ENCODE measurements at places on chromosomes 13 and 19.
A peak's percentile ranks its signal among the peaks of the same experiment; 100 is the strongest.

- peak; percentile 51 for DNase-seq
Observed at GRCh38 chr19:33456845-33457220, 64.8 kb downstream of the PEPD start.

DNA sequence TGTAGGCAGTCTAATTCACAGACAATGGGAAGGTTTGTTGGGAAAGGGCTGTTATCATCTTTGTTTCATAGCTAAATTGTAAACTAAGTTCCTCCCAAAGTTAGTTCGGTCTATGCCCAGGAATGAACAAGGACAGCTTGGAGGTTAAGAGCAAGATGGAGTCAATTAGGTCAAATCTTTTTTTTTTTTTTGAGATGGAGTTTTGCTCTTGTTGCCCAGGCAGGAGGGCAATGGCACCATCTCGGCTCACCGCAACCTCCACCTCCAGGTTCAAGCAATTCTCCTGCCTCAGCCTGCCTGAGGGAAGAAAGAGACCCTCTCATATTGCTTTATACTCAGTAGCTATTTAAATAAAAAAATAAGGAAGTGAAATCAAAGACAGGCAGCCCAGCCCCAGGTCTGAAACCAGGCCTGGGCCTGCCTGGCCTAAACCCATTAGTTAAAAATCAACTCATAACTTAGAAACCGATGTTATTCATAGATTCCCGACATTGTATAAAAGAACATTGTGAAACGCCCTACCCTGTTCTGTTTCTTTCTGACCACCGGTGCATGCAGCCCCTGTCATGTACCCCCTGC lies 297.4 kb upstream of the SGCG start:
- no peak for DNase-seq

GRCh38 chr19:16293118-16294091 lies 31.2 kb upstream of the KLF2 start:
- no peak for DNase-seq

DNA sequence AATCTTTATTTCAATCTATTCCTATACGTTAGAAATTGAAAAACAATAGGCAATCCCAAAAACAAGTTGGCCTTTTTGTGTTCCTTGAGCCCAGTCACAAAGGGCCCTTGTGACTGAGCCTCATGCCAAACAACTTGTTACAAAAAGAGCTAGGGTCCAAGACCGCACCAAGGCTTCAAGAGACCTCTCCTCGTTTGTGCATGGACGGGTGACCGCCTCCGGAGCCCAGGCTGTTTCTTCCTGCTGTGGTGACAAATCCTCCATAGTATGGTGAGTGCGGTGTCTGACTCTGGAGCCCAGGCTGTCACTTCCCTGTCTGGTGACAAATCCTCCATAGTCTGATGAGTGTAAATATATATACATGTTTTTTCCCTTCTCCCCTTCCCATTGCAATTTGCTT lies 63.7 kb downstream of the ZNF93 start:
- DNase-seq: no peak

- no peak for DNase-seq
Observed at GRCh38 chr13:21228738-21229137, 52.3 kb downstream of the MRPL57 start.

DNA sequence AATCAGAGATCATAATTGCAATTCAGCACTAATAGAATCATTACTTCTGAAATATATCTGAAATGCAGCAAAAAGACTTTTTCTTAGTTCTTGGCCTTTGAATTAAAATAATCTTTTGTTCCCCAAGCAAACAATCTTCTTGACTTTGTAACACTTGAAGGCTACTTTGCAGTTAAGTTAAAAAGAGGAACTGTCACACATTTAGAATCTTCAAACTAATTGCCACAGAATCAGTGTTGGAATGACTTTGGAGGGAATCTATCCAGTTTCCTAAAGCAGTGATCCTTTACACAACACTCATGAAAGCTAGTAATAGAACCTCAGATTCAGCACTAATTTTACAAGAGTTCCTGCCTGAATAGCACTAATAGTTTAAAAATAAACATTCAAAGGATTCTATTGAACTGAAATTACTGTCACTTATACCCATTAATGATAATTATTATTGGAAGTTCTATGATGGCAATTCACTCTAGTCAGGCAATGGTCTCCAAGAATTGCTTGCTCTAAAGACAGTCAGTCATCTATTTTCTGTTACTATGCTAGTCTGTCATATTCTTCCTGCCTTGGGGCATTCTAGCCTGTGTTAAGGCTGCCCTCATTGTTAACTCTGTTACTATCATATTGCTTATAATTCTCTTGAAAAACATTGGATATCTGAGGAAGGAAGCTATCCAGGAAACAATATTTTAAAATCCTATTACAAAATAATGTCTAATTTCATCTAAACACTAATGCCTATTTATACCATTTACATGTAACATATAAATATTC lies 362.4 kb downstream of the DIAPH3 start:
- DNase-seq: no peak

DNA sequence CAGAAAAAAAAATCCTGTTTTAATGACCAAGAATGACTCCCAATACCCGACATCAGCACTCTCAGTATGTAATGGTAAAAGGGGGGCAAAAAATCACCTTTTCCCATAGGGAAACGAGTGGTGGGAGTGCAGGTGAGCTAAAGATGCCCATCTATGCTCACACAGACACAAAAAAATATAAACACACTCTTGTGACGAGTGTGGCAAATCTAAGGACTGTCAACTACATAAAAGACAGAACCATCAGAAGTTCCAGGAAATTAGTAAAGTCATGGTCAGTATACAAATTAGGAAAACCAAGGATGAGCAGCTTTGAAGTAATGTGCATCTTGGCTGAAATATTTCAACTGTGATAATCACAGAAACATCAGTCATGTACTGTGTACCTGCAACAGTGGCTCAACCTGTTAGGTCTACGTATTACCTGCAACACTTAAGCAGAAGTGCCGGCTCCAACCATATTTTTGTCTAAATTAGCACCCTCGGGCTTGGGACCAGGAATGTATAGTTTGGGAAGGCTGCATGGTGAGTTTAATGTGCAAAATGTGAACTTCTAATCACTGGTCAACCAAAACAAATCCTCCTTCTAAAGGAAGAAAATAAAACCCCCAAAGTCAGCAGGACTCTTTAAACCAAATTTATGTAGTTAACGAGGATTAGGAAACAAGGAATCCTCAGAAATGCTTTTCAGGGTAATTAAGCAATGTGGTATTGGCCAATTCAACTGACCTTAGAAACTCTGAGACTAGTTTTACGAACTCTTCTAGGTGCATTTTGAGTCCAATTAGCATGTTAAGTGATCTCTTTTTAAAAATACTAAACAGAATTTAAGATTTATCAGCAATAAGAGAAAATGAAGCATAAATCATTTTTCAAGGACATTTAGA lies 24.3 kb downstream of the ANKRD10 start:
- DNase-seq: no peak

DNA sequence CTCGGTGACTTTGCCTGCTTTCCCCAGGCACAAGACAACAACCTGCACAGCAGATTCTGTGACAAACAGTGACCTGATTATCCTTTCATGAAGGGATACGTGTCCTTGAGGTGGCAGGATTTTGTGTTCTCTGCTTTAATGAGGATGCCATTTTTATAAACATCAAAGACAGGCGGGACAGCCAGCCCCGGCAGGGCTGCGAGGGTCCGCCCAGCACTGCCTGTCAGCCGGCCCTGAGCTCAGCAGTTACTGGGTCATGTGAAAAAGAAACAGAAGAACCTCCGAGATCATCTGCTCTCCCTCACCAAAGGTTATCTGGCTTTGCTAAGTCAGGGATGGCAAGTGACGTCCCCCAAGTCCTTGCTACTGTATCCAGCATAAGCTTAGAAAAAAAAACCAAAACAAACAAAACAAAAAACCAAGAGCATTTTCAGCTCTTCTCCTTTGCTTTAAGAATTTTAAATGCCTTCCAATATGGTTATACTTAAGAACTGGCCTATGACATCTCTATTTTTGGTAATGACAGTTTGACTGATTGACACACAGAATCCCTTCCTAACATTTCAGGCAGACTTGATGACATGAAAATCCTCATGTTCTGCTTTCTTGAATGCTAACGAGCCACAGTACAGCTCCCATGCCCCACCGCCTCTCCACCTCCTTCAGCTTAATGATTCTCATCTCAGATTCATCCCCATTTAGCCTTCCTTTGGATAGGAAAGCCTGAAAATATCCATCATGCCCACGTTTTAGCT lies 666.6 kb upstream of the ARGLU1 start:
- no peak for DNase-seq

GRCh38 chr13:73327579-73327978 lies 268.8 kb downstream of the KLF5 start:
- no peak for DNase-seq

- DNase-seq: no peak
Observed at GRCh38 chr13:24284889-24285565, 24.4 kb upstream of the C1QTNF9 start.

- no peak for DNase-seq
Observed at GRCh38 chr13:46594374-46595078, 41.6 kb downstream of the LRCH1 start.

DNA sequence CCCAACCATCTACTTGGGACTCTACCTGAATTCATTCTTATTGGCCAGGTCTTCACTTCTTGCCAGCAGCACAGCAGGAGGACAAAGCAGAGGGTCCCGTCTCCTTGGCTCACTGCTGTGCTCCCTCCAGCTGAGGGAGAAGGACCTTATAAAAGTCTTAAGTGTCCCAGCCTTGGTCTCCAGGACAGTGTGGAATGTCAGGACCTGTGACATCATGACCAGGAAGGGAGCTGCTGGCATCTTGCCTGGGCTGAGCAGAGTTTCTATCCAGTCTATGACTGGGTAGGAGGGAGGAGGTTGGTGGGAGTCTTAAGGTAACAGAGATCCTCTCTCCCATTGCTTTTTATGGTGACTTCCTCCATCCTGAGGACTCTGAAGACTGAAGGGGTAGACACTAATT lies 56.6 kb upstream of the ANKRD10 start:
- no peak for DNase-seq

GRCh38 chr19:996051-996838 lies 4.0 kb upstream of the GRIN3B start:
- no peak for DNase-seq

DNA sequence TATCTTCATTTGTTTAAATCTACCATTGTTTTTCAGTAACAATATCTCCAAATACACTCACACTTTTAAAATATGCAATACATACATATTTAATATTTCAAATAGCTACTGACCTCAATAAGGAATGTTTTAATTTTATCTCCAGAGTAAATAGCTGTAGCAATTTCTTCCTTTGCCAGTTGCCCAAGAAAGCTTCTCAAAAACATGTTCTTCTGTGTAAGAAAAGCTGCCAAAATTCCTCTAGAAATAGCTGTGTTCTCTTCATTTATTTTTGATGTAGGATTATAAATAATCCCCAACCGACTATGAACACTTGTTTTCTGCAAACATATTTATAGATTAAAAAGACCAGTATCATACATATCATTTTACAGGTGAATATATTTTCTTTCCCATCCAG lies 150.5 kb downstream of the UGGT2 start:
- DNase-seq: no peak

DNA sequence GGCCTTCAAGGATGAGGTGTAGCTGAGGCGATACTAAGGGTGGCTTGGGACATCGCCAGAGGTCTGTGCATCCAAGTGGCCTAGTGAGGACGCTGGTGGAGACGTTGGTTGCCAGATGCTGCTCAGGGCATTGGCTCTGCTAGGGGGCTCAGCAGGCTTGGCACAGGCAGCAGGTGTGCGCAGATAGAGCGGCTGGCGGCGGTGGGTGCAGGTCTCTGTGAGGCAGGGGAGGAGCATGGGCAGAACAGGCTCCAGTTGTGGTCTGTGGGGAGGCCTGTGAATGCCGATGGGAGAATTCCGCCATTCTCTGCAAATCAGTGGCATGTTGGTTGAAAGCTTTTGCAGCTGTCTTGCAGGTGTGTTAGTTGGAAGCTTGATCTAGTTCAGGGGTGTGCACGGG lies 21.2 kb downstream of the PRAM1 start:
- no peak for DNase-seq

DNA sequence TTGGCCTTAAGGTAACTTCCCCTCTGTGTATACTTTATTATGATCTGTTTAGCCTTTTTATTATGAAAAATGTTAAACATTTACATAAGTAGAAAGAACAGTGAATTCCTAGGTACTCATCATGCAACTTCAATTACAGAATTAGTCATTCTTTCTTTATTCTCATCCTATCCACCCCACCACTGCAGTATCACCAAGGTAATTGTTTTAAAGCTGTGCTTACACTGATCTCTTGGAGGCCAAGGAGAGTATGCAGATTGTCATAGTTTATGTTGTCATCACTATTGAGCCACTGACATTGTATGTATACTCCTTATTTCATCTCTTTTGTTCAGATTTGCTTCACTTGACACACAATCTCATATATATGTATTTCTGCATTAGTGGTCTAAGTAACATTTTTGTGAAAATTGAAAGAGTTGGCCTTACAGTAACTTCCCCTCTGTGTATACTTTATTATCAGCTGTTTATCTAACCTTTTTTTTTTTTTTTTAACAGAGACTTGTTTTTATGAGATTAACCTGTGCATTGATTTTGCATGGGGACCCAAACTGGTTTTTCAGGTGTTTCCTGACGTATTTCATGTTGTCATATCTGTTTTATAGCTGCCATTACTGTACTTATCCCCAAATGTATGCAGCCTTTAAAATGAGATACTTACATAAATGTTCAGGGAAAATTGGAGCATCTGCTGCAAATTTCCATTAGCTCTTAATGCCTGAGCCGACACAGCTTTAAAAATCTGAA lies 4.5 kb downstream of the ZNF507 start:
- no peak for DNase-seq

DNA sequence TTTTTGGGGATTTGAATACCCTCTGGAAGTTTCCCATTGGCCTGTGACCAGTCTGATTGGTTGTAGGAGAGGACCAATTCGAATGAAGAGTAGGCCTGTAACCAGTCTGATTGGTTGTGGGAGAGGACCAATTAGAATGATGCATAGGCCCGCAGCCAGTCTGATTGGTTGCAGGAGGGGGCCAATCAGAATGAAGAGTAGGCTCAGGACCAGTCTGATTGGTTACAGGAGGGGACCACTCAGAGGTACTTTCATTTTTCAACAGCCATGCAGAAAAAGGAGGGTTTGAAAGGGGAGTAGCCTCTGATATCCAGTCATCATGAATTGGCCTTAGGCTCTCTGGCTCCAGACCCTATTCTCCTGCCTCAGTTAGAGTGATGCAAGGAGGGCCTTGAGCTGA lies 30.4 kb upstream of the SLC1A5 start:
- no peak for DNase-seq

DNA sequence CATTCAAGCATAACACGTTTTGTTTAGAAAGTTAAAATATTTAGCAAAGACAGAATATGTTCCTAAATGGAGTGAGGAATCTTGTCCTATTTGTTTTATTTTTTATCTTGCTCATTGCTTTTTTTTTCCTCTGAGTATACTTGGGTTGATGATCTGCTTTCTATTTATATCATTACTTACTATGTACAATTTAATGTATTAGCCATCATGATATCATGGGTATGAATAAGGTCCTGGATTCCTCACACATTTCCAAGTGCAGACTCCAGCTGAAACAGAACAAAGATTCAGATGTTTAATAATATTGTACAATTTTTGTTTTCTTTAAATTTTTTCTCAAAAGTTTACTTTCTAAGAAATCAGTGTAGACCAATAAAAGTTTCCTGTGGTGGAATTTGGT lies 388.2 kb downstream of the GPC6 start:
- no peak for DNase-seq

GRCh38 chr13:46948338-46948737 lies 51.5 kb upstream of the HTR2A start:
- no peak for DNase-seq
